Fibroblast of the aortic adventitia (primary cell): ENCODE measurements at places on chromosomes 1 and 21.

GRCh38 chr1:6700853-6701436, 671 bp downstream of the DNAJC11 start:
- DNase-seq, result no peak

GRCh38 chr1:109804660-109805059, 40.9 kb upstream of the EPS8L3 start:
- DNase-seq, result no peak

- DNase-seq, result no peak
Measured at GRCh38 chr1:60619581-60619980, 462.8 kb upstream of the NFIA start.

GRCh38 chr1:160370561-160371345, 3.9 kb downstream of the NHLH1 start:
- no peak for DNase-seq

DNA sequence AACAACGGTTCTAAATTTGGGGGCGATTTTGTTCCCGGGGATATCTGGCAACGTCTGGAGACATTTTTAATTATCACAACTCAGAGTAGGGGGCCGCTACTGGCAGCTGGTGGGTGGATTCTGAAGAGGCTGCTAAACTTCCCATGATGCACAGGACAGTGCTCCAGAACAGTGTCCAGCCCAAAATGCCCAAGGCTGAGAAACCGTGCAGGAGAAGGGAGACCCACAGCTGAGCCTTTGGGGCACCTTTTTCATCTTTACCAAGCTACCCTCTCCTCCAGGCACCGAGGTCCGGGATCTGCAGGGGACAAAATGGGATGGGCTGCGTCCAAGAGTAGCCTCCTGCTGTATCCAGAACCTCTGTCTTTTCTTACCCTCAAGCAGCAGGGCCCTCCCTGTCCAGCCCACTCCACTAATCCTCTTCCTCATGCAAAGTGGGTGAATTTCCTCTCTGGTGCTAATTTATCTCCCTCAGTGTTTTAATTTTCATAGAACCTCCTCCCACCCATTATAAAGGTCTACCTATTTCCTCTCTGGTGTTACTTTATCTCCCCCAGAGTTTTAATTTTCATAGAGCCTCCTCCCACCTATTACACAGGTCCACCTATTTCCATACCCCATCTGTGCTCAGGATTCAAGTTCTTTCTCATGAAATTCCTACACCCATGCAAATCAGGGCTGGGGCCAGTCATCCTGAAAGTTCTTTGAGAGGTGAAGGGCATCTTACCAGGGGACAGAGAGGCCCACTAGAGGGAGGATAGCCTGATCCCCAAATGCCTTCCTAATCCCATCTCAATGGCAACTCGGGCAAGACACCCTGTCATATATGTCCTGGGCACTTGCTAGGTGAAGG, 42.7 kb downstream of the CSMD2 start:
- DNase-seq, result no peak
